ENCODE measurements at places on chromosomes 4 and X.

DNA sequence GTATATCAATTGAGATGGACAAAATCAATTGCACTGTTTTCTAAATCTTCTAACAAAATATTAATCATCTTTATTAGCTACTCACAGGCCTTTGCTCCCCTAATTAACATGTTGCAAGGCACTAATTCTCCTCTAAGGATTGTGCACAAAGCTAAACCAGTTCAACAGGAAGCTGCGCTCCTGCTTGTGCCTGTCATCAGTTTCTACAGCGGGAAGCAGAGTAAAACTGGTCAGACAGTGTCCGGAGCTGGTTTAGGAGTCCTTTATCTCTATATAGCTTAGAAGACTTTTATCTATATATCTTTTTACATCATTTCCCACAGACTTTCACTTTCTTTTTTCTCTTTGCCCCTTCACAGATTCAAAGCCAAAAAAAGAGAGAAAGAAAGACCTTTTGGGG, 79.1 kb downstream of the ELOVL6 start:
- DNase-seq = no peak

DNA sequence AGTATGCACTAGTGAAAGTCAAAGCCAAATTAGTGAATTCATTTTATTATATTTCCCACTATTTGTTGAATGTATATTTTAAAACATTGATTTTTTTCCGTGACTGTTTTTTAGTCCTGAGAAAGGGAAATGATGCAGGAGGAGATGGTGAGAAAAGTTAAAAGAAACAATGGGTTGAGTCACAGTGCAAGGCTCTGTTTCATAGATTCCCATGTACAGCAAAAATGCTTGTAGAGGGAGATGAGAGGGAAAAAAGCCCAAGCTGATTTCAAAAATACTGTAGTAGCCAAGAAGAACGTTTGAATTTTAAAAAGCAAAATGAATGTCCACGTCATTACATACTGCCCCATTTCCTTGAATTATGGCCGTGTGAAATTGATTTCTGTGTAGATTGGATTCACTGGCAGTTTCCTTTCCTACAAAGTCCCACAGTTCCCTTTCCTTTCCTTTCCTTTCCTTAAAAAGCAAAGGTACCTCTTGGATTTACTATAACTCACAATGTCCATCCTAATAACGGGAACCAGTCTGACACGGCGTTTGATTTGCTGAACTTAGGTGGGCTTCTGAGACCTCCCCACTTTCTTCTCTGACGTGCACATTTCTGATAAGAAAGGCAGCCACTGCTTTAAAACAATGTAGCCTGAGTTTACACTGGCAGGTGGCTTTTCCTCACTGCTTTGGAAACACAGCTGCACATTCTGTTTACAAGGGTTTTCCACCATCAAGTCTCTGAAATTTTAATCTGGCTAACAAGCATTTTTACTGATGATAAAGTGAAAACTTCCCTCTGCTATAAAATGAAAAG, 63.7 kb downstream of the SPCS3 start:
- no peak for DNase-seq

GRCh38 chr4:83112231-83112630, 2.3 kb downstream of the PLAC8 start:
- no peak for DNase-seq

DNA sequence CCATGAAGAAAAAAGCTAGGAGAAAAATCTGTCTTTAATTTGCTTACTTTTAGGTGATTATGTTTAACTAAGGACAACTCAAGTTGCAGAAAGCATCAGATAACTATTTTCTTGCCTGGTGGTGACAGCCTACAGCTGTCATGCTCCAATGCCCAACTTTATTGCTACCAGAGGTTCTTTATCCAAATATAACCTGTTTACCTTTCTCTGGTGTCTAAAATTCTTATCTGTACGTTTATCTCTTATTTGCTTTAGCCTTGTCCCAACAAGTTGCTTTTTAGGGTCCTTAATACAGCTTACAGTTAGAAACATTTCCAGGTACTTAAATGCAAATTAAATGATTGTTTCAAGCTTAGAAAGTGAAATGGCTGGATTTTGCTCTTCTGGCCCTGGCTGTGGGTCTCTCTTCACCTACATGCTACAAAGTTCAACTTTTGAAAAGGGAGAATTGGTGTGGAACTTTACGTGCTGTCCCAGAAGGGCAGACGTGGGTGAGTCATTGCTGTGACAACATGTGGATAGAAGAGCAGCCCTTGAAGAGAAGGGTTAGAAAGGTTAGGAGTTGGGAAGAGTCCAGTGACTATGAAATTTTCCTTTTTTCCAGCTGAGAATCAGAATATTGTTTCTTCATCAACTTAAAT, 60.7 kb downstream of the HPGD start:
- no peak for DNase-seq

DNA sequence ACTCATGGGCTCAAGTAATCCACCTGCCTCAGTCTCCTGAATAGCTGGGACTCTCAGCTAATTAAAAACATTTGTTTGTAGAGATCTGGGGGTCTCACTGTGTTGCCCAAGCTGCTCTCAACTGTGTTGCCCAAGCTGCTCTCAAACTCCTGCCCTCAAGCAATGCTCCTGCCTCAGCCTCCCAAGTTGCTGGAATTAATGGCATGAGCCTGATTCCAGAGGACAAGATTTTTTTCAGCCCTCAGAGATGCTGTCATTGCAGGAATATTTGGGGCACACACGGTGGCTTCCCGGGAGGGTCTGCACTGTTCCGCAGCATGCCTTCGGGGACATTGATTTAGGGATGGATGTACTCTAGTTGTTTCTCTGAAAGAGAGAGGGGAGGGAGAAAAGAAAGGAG, 49.7 kb downstream of the STK32B start:
- no peak for DNase-seq

GRCh38 chrX:42128587-42128986, 205.2 kb upstream of the CASK start:
- DNase-seq = no peak

DNA sequence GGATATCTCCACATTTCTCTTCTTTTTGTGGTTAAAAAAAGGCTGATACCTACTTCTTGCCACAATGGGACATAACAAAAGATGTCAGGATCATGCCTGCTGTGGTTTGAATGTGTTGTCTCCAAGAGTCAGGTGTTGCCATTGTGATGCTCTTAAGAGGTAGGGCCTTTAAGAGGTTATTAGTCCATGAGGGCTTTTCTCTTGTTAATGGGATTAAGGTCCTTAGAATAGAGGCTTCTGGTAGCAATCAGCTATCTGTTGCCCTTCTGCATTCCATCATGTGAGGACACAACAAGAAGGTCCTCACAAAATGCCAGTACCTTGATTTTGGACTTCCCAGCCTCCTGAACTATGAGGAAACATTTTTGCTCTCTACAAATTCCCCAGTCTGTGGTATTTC, 191.4 kb downstream of the GBA3 start:
- DNase-seq = no peak

- no peak for DNase-seq
Measured at GRCh38 chrX:72373136-72373535, 67.4 kb upstream of the CITED1 start.

DNA sequence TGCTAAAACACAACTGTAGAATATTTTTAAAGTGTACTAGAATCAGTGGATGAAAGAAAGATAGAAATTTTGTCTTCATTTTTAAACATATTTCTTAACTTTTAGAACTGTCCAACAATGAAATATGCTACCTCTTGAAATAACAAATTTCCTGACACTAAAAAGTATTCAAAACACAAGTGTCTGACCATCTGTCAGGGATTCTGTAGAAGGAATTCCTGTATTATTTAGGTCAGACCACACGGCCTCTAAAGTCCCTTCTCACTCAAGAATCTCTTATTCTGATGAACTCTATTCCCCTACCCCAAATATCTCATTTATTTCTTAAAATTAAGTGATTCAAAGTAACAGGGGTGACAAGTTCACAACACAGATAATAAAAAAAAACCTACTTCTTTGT, 99.1 kb downstream of the MAML3 start:
- DNase-seq = no peak

DNA sequence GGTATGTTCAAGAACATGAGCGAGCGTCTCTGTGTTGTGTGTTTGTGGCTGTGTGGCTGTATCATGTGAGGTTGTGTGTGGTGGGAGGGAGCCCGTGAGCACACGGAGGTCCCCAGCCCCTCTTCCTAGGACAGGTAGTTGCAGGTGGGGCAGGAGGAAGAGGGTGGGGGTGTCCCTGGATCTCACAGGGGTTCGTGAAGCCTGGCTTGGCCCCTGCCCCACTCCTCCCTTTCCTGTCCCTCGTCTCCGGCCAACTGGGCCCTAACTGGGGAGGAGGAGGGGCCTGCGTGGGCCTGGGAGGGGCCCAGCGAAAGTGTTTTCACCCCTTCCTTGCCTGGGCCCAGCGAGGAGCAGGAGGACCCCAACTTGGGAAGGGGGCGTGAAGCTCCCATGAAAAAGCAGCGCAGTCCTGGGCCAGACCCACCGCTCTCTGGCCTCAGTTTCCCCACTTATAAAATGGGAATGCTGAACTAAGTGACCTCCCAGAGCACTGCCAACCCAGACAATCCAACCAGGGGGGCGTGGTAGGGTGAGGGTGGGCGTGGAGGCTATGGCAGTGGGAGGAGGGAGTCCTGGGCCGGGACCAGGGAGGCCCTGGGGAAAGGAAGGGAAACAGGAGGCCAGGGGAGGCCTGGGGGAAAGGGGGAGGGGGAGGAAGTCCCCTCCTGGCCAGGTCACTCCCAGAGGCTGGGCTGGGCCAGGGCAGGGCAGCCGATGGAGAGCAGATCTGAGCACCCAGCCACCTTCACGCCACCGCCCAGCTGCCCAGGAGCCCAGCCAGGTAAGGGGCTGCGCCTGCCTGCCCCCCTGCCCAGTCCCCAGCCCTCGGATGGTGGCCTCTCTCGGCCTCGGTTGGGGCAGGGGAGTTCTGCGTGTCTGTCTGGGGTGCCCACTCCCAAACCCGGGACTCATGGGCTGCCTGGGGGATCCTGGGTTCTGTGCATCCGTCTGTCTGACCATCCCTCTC, at the start of gene AVPR2:
Gene AVPR2 (plus strand): TSS at position 683 of the 967 bp plus-strand sequence. CDS start 473 bp downstream, outside the sequence.
- DNase-seq = no peak

DNA sequence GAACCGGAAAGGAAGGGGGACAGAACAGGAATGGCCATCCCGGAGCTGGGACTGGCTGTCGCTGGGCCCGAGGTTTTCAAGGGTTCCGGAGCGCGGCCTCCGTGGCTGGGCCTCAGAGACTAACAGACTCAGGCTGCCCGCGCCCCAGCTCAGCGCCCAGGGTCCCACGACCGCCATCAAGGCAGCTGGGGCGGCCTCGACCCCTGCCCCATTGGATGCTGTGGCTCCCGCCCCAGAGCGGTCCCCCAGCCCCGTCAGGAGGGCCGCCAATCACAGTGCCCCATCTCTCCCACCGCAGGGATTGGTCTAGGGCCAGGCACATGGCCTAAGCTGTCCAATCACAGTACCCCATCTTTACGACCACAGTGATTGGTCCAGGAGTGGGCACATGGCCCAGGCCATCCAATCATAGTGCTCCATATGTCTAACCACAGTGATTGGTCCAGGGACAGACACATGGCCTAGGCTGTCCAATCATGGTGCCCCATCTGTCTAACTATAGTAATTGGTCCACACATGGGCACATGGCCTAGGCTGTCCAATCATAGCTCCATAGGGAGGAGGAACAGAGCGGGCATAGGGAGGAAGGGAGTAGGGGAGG, 105.3 kb upstream of the NKX1-1 start:
- no peak for DNase-seq

DNA sequence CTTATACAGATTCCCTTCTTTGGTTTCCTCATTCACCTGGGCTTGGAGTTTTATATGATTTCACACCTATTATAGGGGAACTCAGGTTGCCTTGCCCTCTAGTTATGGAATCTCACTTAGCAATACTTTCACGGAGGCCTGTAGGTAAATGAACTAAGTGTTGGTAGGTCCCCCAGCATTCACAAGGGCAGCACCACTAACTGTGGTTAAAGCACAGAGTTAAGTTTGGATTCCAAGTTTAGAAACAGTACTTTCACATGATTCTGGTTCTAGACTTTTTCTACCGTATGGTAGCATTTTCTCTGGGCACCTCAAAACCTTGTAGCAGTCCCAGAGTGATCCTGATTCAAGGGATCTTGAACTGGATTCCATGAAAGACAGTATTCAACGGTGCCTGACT, 46.4 kb downstream of the SH2D1A start:
- DNase-seq = no peak

DNA sequence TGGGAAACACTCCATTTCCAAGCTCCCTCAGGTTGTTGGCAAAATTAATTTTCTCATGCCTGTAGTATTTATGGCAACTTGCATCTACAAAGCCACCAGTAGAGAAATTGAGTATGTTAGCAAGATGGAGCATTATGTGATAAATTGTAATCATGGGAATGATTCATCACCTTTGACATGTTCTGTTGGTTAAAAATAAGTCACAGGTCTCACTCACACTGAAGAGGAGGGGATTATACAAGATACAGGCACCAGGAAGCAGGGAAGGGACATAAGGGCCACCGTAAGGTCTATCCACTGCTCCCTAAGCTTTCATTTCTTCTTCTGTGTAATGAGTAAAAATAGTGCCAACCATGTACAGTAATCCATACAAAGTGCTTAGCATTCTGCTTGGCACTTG, 313.0 kb downstream of the GBA3 start:
- no peak for DNase-seq

- DNase-seq = no peak
Measured at GRCh38 chr4:182928061-182928460, 10.9 kb upstream of the DCTD start.

DNA sequence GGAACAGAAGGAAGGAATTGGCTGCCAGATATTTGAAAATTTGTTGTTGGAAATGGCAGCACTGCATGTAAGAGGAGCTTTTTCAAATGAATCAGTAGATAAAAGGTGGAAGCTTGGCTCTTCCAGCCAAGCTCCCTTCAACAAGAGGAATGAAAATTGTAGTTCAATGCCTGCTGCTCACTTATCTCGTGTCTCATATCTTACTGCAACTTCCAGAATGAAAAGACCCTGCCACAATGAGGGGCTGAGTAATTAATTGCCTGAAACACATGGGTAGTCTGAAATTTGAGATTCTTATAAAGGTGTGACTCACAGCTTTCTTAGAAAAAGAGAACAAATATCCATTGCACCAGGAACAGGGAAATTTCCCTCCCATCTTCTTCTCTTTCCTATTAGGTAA, 53.0 kb downstream of the HAND2 start:
- DNase-seq = no peak

DNA sequence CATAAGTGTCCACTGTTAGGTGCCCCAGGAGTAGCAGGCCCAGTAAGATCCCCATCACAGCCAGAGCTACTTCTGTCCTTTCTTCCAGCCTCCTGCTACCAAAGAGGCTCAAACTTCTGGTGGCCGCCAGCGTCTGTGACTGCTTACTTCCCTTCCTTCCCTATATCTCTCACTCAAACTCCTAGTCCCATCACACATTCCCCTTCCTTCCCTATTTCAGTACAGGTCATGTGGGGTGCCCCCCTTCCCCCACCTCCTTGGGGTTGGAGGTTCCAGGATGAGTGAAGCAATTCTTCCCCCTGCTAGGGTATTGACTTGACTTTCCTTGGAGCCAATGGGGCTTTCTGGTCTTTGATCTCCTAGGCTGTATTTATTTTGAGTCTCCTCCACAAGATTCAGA, at the start of gene VSIG4:
Gene VSIG4 (minus strand): TSS at position 137 of the 400 bp plus-strand sequence. CDS start 82 bp downstream, at position 55.
- no peak for DNase-seq

- DNase-seq = no peak
Measured at GRCh38 chr4:65624651-65625050, 45.6 kb downstream of the EPHA5 start.

GRCh38 chr4:151489462-151490203, 80.7 kb downstream of the FHIP1A start:
- no peak for DNase-seq

Measured in AG04450 (cell line).